Cerebellum (tissue), 4 donors: ENCODE measurements at places on chromosomes 1 and 21. TPM values are rescaled to one million over a fixed set of nuclear protein-coding genes. Genes with fewer than 3 reads are reported as not detected.

DNA sequence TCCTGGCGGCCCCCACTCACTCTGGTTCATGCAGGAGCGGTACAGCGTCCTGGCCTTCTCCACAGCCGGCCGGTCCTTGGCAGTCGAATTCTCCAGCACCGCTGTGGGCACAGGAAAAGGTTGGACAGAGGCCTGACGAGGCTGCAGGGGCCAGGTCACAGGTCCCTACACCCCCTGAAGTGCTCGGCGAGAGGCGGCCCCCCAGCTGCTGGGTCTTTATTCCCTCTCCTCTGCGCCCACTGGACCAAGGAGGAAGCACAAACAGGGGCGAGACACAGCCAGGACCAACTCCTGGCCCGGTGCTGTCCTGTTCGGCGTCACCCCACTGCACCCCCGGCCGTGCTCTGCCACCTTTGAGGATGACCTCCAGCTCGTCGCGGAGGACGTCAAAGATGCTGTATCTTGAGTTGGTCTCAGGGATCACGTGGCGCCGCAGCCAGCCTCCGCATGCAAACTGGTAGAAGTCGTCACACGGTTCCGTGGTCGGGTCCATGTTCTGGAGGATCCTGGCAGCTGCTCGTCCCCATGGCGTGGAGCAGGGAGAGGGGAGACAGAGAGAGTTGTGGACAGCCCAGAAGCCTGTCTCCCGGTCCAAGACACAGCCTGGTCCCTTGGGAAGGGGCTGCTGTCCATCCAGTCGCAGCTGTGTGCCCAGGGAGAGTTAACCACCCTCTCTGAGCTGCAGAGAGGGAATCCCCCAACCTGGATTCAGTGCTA, 22.9 kb downstream of the PRXL2B start:
- DNase-seq = no peak

- peak; percentile 26 for DNase-seq
These were observed 34.8 kb downstream of the KPNA6 start for GRCh38 chr1:32142446-32143301.

- no peak for DNase-seq
These were observed 650 bp downstream of the TNFAIP8L2 start for GRCh38 chr1:151157067-151157531.

DNA sequence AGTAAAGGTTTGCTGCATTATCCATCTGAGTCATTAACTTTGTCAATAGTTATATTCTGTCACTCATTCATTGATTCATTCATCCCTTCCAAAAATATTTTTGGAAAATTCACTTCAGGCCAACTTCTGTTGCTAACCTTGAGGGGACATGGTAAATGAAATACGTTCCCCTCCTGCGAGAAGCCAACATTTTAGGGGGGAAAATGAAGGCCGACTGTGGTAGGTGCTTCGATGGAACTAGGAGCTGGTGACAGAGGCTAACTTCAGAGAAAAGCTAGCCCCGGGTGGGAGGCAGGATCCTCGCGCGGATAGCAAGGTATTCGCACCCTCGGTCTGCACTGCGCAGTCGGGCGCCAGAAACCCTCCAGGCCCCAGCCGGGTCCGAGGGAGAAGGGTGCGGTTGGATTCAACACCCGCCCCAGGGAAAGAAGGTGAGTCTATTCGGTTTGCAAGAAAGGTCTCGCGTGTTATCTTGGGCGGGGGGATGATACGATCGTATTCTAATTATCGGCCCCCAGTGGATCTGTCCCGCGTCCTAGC, 646 bp upstream of the RRP15 start:
- no peak for DNase-seq

DNA sequence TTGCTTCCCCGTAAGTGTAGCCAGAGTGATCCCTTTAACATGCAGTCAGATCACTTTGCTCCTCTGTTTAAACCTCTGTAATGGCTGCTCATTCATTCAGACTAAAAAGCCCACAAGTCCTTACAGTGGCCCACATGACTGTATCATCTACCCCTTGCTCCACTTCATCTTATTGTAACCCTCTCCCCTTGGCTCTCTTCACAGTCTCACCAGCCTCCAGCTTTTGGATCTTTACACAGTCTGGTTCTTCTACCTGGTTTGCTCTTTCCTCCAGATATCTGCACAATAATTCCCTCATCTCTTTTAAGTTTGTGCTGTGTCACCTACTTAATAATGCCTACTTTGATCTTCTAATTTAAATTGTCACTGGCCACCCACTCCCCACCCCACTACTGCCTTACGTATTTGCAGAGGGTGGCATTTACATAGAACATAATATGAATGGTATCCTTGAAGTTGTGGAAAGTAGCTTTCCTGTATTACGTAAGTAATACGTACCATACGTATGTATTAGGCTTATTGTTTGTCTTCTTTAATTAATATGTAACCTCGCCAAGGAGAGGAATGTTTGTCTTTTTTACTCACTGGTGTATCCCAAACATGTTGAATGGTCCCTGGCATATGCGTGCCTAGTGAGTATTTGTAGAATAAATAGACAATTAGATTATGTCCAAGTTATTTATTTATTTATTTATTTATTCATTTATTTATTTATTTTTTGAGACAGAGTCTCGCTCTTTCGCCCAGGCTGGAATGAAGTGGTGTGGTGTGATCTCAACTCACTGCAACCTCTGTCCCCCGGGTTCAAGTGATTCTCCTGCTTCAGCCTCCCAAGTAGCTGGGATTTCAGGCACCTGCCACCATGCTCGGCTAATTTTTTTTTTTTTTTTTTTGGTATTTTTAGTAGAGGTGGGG, 48.6 kb downstream of the TSNAX start:
- DNase-seq = no peak

DNA sequence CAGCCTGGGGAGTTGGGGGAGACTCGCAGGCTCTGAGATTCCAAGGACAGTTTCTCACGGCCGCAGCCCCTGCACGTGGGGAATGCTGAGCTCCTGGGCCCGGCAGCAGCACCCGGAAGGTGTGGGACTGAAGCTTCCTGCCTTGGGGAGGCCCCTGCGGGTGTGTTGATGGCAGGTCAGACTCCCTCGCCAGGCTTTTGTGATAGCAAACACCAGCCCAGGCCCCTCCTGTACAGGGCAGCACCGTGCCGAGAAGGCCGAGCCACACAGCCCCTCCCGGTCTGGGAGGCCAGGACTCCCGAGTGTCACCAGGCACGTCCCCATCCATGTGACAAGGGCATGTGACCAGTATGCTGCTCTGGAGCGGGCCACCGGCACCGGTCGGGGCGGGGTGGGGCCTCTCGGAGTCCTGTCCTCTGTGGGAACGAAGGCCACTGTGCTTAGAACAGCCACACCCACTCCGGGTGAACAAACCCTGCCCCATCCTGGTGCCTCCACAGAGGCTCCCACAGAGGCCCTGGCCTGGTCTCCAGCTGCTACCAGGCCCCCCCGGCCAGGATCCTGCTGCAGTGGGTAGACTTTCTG, 31.1 kb upstream of the ARHGEF16 start:
- DNase-seq = no peak

DNA sequence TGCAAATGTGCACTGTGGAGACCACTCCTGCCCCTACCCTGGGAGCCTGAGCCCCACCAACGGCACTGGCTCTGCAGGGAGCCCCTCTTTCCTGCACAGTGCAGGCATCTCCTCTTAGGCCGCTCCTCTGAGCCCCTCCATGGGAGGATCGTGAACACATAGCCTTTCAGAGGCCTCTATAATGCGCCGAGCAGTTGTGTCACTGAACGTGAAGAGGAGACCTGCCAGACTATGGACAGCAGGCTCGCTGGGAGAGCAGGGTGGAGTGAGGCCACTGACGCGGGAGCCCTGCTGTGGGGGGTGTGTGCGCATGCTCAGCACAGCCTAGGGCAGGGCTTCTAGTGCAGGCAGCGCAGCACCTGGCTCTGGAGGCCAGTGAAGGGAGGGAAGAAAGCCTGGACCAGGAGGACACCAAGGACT, 151.3 kb upstream of the COL6A1 start:
- DNase-seq = peak; percentile 82

GRCh38 chr1:43505077-43505780, 25.5 kb upstream of the PTPRF start:
- DNase-seq = peak; percentile 48

GRCh38 chr21:25813917-25814316, 79.1 kb downstream of the GABPA start:
- DNase-seq = no peak

GRCh38 chr1:223037845-223038244, 105.2 kb downstream of the TLR5 start:
- DNase-seq = no peak

DNA sequence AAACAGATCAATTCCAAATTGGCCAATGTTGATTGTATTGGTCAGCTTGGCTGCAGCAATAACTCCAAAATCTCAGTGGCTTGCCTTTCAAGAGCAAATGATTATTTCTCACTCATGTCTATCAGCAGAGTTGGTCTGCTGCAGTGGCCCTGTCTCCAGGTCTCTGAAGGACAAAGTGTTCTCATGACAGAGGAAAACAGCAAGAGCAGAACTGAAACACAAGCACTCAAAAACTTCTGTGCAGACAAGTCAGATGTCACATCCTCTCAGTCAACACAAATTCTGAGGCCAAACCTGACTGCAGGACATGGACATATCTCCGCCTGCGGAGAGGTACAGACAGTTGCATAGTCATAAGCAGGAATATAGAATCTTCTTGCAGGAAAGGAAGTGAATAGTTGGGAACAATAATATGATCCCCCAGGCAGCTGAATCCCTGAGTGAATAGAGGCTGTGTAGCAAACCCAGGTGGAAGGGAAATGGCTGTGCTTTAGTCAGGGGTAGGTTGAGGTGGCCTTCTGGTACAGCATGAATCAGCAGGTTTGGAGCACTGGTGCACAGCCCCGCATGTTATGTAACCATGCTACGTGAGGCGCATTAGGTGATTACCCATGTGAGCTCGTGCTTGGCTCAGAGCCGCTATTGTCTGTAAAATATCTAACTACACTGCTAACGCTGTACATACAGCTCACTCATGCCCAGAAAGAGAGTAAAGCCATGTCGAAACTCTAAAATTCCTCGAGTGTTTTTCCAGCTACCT, 17.1 kb upstream of the UBE2U start:
- DNase-seq = no peak

DNA sequence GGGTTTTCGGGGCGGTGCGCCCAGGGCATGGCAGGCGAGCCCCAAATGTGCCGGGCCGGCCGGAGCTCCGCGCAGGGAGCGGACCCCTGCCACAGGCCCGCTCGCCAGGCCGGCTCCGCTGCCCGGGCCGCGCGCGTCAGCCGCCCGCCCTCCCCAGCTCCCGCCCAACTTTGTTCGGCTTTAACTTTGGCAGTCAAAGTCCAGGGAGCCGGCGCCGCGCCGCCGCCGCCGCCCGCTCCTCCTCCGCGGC, 488 bp downstream of the SLC35D1 start:
- peak; percentile 42 for DNase-seq

DNA sequence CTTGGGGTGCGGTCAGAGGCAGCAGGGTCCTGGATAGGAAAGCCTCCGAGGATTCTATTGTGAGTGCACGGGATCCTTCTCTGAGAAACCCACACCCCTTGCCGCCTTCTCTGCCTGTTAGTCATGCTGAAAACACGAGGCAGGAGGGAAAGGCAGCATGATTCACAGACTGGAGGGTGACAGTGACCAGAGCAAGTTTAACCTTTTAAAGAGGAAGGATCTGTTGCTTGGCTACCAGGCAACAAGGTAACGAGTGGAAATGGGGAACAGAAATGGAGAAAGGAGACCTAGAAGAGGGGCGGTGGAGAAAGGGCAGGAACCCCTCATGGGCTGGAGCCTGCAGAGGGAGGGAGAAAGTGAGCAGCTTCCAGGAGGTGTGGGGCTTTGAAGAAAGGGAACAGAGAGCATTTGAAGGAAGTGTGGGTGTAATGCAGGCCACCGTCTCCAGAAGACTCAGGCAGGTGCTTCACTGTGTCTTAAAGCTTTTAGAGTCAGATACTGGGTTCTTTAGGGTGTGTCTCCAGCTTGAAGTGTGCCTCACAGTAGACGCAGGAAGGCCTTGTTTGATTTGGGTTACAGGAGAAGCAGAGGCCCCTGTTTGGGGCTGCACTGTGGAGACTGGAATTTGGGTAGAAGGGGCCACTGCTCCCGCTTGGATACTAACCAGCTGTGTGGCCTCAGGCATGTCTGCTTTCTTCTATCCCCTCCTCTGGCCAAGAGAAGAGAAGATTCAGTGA, 19.1 kb downstream of the OPTC start:
- DNase-seq = no peak

DNA sequence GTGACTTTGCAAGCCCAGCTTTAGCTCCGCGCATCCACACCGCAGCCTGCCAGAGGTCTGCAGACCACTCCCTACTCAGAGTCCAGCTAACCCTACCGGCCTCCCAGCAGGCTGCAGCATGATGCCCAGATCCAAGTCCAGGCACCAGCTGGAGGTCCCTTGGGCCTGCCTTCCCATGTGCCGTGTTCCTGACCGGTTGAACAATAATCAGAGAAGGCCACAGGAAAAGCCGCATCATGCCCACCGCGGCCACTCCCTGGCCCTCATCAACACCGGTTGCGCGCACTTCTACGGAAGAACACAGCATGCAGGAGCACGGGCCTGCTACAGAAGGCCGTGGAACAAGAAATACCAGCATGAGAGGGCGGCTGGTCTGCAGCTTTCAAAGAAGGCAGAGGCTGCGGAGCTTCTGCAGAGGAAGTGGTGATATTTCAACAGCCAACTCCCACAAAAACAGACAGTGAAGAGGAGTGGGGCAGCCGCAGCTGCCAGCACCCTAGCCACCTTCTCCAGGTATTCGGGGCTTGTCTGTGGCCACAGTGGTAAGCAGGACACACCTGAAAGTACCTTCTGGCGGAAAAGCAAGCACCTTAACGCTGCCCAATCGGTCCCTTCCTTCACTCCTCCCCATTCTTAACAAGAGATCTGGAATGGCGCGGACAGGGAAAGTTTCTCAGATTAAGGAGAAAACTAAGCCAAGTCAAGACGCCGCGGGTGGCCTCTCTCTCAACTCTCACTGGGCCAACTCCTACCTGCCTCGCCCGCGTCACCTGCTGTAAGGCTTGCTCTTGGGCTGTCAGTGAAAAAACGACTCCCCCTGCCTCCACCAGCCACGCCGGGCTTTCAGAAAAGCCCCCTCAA, 1.5 kb downstream of the PGBD5 start:
- peak; percentile 21 for DNase-seq

- DNase-seq = no peak
These were observed 28.7 kb downstream of the SYNJ1 start for GRCh38 chr21:32698971-32699693.

PTGER3 gene
- total RNA-seq = 44.7 TPM

KLF17 gene
- not detected for total RNA-seq

FCRL4 gene
- not detected for total RNA-seq

ZFP69B gene
- 16.3 TPM for total RNA-seq

SYNC gene
- total RNA-seq = 2.4 TPM

F13B gene
- total RNA-seq = not detected
